Panc1 (cell line): ENCODE measurements at places on chromosomes 2 and 18.

GRCh38 chr2:45577441-45577840, 33.6 kb downstream of the SRBD1 start:
- DNase-seq = no peak

- no peak for DNase-seq
These were observed 254.0 kb downstream of the CALCRL start for GRCh38 chr2:187194049-187194448.

- DNase-seq = no peak
These were observed 357.2 kb downstream of the SATB2 start for GRCh38 chr2:199100326-199101110.

DNA sequence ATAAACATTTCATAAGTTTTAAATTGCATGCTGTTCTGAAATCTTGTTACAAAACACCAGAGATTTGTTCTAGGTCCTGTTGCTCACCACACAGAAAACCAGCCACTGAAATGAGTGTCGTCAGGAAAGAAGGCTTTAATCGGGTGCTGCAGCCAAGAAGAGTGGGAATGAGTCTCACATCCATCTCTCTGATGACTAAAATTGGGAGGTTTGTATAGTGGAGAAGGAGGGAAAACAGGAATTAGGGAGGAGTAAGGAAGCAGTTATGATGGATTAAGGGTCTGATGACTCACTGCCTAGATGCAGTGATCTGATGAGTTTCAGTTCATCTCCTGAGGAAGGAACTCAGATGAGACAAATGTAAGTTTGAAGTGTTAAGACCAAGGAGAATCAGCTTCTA, 42.1 kb upstream of the GPR39 start:
- DNase-seq = no peak

GRCh38 chr2:188629753-188630527, 338.3 kb downstream of the GULP1 start:
- no peak for DNase-seq

- DNase-seq = no peak
These were observed 34.2 kb upstream of the GLI2 start for GRCh38 chr2:120701499-120701898.

GRCh38 chr2:30753630-30754029, 53.6 kb downstream of the CAPN13 start:
- no peak for DNase-seq

DNA sequence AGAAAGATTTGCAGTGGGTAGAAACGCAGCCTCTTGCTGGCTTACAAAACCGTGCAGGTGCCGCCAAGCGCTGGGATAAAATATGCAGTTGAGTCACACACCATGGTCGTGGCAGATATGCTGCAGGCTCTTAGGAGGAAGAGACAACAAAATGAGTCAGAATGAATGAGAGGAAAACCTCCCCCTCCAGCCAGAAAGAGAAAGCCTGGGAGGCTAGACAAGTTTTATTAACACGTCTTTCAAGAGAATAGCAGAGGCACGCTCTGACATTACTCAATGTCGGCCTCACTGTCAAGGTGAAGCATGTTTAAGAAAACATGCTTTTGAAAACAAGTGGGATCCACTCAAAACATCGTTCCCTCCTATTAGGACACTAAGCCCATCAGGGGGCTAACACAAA, 37.1 kb upstream of the ZCCHC2 start:
- DNase-seq = peak; percentile 67

GRCh38 chr18:36546876-36547275, 249.4 kb downstream of the FHOD3 start:
- no peak for DNase-seq

- DNase-seq = no peak
These were observed 115.8 kb upstream of the CWC22 start for GRCh38 chr2:180122874-180123273.

DNA sequence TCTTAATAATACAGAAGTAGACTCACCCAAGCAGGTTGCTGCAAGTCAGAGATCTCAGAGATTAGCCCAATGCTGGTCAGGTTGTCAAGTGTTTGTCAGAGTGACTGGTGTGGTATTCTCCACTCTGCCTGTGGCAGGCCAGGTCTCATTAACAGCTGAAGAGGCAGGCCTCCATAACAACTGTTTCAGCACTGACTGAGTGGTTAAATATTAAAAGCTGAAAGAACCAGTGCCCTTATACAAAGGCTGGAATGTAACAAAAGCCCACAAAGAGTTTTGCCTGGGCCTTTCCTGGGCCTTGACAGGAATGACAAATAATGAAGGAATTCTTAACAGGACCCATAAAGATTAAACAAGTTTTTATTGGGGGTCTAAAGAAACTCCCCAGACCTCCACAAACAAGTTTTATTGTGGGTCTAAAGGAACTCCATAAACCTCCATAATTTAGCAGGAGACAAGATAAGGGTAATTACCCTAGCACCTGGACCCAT, 26.8 kb downstream of the SULT1C2 start:
- no peak for DNase-seq

DNA sequence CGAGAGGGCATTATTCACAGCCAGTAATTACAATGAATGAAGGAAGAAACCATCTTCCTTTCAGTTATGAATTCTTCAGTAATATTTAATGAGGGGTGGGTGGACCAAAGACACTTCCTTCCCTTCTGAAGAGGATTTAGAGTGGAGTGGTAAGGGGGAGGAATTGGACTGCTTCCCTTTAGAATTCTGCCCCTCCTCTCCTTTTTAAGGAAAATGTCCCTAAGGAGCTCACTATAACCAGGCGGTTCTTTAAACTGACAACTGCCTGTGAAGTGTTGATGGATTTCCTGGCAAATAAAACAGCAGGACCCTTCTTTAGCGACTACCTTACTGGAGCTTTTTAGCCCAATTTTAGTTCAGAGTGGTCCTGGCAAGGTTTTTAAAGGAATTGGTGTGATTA, 86.4 kb downstream of the LIMS1 start:
- DNase-seq = no peak

- no peak for DNase-seq
These were observed 53.3 kb upstream of the TTN start for GRCh38 chr2:178860551-178860950.

GRCh38 chr2:203650860-203651613, 55.4 kb upstream of the CD28 start:
- peak; percentile 57 for DNase-seq

- no peak for DNase-seq
These were observed 72.7 kb downstream of the ANKRD12 start for GRCh38 chr18:9209279-9209678.

- no peak for DNase-seq
These were observed 13.4 kb upstream of the DLX2 start for GRCh38 chr2:172116107-172116506.

DNA sequence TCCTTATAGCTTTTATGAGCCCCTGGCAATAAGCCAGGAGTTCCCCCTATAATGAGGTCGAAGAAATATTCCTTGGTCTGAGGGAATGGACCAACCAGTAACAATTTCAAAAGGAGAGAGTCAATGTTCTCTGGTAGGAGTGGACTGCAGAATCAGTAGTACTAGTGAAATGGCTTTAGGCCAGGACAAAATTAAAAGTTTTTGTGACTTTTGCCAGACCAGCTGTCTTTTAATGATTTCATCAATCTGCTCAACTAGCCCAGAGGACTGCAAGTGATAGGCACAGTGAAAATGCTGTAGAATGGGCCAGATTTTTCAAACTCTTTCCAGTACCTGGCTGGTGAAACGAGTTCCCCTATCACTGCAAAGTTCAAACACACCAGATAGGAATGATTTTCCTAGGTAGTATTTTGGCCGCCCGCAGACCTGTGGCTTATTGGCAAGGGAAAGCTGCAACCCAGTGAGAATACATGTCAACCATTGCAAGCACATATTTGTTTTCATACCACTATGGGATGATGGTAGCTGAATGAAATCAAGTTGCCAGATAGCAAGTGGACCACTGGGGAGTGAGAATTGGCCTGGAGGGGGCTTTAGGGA, 45.5 kb downstream of the CERS6 start:
- DNase-seq = no peak

DNA sequence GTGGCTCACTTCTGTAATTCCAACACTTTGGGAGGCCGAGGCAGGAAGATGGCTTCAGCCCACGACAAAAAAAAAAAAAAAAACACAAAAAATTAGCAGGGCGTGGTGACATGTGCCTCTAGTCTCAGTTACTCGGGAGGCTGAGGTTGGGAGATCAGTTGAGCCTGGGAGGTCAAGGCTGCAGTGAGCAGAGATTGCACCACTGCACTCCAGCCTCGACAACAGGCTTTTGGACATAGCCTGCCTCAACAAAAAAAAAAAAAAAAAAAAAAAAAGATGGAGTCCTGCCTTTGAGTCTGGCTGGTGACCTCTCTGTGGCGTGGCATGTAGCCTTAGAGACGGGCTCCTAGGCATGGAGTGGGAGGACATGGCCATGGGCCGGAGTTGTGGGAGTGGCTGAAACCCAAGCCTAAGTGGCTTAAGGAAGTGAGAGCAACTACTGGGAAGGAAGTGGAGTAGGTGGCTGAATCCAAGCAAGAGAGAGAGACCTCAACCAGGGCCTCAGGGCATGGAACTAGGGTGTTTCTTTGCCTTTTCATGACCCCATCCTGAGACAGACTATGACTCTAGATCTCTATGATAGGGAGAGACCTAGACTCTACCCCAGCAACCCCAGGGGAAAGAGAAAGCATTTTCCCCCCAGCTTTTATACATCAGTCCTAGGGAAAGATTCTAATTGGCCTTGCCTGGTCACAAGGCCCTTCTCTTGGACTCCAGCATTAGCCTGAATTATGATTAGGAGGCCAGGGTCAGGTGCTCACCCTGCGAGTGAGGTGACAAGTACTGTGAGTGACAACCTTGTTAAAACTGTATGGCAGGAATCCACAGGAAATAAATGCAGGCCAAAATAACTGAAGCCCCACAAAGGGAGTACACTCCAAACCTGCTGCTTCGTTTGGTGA, 34.2 kb downstream of the NPAS2 start:
- no peak for DNase-seq

- no peak for DNase-seq
These were observed 48.4 kb upstream of the CPO start for GRCh38 chr2:206890926-206891325.

GRCh38 chr2:237012577-237013267, 73.0 kb upstream of the COPS8 start:
- no peak for DNase-seq

- DNase-seq = no peak
These were observed 62.3 kb downstream of the ITGA6 start for GRCh38 chr2:172489681-172490080.

- no peak for DNase-seq
These were observed 155.7 kb downstream of the TNS1 start for GRCh38 chr2:217847115-217847514.

DNA sequence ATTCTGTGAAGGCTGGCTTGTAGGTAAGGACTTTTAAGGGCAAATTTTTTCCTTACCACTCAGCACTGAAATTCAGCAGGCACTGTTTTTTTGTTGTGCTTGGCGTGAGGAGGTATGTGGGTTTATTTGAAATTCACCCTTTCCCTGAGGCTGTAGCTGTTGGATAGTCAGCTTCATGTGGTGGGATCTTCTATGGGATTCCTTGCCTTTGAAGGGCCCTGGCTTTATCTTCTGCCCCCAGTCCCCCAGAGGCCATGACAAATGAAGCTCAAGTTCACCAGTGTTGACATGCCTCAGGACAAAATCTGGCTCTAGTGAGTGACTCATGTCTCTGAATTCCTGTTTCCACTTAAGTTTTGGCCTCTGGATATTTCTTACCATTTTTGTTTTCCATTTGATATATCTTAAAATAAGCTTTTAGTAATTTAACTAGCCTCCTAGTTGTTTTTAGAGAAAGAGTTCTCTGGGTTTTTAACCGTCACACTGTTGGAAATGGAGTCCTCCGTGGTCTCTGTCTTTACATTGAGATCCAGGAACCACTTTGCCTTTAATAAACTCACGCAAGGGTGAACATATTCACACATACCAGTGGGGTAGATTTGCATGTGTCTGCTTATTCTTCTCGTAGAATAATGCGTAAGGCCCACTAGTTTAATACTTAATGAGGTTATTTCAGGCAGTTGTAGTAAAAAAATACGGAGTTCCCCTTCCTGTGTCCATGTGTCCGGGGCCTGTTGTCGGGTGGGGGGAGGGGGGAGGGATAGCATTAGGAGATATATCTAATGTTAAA, 211.1 kb upstream of the FAM98A start:
- DNase-seq = no peak

- no peak for DNase-seq
These were observed 758.0 kb upstream of the NRXN1 start for GRCh38 chr2:51789918-51790317.

DNA sequence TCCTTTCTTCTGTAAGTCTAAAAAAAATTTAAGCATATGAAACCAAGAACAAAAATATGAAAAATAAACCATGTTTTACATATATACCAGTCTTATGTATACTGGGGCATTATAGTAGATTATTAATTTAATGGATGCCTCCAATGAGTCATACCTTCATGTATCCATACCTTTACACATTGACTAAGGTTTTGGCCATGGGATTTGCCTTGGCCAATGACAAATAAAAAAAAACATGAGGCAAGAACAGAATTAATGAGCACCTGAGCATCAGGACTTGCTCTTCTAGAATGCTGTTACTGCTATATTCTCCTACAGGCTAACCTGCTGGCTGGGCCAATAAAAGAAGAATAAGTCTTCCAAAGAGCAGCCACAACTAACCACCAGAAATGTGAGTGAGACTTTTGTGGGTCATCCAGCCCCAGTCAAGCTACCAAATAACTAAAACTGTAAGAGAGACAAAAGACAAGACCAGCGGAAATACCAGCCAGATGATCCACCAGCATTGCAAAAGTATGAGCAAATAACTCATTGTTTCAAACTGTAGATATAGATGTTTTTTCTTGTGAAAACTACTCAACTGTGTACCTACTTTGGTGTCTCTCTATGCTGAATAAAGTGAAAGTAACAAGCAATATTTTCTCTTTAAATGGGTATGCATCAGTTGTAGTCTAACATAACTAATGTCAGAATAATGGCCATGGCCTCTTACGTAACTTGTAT, 749.6 kb upstream of the VRK2 start:
- no peak for DNase-seq

GRCh38 chr18:48031641-48032040, 101.2 kb upstream of the SMAD2 start:
- no peak for DNase-seq

DNA sequence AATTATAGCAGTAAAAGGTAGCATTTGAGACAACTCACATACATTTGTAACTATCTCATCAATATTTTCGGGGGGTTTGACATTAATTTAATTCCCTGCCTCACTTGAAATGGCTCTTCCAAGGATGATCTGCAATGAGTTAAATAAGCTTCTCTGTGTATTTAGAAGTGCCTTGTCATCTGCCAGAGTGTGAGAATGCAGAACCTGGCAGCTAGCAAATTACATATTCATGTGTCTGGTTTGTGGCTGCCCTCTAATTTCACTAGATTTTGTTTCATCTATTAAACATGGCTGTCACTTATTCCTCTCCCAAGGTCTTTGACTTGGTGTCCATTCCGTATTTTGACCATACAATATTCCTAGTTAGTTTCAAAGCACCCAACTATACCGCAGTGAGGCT, 158.3 kb upstream of the CAVIN2 start:
- DNase-seq = no peak

DNA sequence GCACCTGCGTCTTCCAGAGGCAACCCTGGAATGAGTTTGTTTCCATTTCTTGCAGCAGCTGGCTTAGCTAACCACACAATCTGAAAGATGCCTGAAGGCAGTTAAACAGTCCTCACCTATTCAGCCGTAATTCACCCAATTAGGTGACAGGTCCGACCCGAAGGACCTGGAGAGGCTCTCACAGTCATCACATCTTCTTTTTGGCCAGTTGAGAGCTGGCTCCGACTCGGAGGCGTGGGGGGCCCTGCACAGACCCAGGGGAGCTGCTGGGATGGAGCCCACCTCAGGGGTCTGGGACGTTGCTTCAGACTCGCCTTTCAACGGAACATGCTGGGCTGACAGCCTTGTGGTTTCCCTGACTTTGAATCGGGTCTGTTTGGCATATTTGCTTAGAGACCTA, 187.3 kb downstream of the RTP5 start:
- no peak for DNase-seq
